ENCODE measurements at places on chromosomes 3 and 15.

DNA sequence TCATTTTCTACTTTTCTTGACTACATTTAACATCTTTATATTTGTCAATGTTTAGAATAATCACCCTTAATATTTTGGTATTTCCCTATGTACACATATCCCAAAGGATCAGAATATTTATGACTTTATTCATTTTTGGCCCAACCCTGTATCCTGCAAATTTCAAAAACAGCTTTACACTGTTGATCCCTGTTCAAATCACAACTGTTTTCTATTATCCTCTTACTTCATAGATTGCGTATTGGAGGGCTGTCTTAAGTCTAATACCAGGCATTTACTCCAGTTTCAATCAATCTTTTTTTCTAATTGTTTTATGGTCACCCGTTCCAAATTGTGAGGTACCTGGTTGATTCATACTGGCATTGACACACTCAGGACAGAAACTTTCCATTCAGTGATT is 107.9 kb downstream of the RPL22L1 start:
- no peak for DNase-seq

- DNase-seq = peak; percentile 76
Measured at GRCh38 chr15:77031376-77032050, 36.6 kb downstream of the PSTPIP1 start.

DNA sequence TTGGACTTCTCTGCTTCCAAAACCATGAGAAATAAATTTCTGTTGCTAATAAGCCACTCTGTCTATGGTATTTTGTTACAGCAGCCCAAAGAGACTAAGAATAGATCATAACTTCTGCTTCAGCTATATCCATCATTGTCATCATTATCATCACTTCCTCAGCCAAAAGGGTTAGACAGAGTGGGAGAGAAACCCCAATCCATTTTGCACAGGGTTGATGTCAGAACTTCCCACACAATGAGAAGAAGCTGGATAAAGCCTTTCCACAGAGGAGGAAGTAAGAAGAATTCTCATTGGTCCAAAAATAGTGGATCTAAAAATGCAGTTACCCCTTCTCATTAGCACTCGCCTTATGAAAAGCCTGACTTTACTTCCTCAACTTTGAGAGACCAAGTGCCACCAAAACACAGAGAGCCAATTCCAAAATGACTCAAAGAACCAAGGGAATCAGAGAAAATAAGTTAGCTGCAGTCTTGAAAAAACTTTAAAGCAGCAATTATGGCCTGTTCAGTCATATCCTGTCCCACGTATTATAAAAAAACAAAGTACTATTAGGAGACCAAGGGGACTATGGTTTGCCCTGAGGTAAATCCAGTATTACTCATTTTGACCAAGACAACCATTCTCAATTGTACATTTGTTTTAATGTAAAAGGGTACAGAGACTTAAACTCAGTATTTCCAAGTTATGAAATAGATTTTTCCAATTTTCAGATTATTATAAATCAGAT is 80.2 kb downstream of the WNT5A start:
- no peak for DNase-seq

- no peak for DNase-seq
Measured at GRCh38 chr3:108030960-108031359, 59.9 kb downstream of the CD47 start.

DNA sequence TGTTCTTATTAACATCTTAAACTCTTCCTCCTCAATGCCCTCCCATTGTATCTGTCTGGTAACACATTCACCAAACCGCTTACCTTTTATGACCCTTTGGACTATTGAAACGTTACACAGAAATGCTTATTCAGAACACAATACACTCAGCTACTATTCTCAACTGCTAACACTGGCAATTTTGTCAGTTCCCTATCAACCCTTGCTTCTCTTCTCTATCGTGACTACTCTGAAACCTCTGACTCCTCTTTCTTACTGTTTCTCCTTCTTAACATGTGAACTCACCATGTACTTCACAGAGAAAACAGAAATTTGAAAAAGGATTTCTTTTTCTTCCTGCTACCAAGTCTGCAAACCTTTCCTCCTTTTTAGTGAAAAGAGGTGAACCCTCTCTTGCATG is 232.9 kb upstream of the GPR149 start:
- no peak for DNase-seq

DNA sequence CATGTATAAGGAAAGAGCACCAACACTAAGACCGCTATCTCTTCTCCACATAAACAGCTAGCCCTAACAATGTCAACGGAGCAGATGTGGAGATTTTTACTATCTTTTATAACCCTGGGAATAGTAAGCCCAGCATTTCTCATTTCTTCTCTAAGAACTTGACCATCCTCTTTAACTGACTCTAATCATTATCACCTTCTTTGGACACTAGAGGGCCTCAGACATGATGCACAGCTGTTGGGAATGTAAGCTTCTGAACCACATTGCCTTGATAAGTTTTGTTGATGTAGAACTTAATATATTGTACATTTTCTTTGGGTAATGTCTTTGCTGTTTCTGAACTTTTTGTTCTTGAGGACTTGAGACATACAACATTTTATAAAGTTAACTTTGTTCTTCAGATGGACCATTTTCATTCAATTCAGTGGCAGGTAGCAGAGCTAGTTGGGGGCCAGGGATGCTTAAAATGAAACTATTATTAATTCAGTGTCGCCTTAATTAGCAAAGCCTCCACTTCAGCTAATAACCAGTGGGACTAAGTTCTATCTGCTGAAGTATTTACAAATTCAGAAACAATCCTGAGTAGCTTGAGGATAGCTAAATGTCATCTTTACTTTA is 9.6 kb upstream of the TAGLN3 start:
- DNase-seq = no peak

- no peak for DNase-seq
Measured at GRCh38 chr3:113286524-113286923, 75.2 kb downstream of the BOC start.

- no peak for DNase-seq
Measured at GRCh38 chr3:140273542-140274195, 338.7 kb downstream of the CLSTN2 start.

DNA sequence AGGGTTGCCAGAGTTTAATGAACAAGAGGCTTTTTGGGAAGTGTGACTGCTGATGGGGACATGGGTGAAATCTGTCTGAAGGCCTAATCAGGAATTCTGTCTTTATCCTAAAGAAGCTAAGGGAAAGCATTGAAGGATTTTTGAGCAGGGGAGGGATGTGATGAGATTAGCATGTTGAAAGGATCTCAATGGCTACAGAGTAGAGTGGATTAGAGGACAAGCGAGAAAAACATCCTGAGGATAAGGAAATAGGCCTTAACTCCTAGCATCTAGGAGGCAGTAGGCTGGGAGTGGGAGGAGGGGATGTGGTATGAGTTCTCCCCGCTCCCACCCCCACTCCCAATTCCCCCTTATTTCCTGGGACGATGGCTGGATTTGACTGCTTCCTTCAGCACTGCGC is 35.1 kb upstream of the SNTN start:
- DNase-seq = no peak

DNA sequence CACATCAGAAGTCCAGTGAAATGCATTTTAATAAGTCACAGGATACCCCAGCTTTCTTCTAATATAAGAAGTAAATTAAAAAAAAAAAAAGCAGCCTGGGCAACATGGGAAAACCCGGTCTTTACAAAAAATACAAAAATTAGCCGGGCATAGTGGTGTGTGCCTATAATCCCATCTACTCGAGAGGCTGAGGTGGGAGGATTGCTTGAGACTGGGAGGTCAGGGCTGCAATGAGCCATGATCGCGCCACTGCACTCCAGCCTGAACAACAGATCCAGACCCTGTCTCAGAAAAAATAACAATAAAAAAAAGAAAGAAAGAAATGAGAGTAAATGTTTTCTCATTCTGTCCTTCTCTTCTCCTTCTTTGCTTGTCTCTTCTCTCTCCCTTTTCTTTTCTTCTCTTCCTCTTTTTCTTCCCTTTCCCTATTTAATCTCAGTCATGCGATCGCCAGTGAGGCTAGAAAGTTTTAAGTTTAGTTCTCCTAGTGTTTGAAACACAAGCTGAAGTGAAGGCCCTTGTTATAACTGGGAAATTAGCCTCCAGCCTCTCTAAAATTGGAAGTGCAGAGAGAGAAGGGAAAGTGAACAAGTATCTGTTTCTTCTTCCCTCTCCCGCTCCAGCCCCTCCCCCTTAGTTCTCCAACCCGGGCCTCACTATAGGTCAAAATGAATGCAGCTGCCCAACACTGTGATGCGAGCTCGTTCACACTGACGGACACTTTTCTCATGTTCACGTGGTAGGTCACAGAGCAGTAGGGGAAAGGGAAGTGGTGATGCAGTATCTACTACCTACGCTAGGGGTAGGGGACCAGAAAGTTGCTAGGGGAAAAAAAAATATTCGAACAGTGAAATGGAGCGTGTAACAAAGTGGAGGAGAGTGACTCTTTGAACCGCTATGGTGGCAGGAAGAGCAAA is 23.5 kb upstream of the TSC22D2 start:
- DNase-seq = peak; percentile 66

DNA sequence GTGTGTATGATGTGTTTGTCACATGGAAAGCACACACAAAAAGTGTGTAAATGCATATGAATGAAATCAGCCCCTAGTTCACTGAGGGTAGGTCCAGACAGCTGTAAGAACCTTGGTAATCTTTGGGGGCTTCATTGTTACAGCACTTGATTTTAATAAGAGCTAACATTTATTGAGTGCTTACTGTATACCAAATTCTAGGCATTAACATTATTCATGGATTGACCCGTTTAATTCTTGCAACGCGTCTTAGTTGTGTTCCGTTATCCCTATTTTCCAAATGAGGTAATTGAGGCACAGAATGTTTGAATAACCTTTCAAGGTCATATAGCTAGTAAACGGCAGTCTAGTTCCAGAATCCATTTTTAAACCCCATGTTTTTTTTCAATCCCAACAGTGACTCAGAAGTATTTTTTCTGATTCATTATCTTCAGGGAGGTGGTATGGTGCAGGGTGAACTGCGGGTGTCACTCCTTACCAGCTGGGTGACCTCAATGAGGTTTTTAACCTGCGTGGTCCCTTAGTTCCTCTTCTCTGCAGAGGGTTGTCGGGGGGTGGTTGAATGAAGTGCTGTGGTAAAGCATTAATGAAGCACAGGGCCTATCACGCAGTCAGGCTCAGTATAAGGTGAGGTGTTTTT is 14.2 kb downstream of the RAB8B start:
- DNase-seq = peak; percentile 73

DNA sequence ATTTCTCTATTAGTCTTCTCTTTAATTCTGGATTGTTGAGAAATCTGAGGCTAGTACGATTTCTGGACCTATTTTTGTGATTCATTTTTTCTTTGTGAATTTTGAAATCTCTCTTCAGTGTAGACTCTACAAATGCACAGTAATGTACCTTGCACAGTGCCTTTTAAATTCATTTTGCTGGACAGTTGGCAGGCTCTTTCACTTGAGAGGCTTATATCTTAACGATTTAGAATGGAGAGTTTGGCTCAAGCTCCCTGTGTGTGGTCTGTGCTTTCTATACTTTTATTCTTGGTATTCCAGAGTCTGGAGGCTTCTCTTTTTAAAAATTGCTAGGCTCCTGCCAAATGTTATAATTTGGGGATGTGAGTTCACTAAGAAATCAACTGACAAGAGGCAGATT is 8.8 kb downstream of the CRYBG3 start:
- DNase-seq = no peak

DNA sequence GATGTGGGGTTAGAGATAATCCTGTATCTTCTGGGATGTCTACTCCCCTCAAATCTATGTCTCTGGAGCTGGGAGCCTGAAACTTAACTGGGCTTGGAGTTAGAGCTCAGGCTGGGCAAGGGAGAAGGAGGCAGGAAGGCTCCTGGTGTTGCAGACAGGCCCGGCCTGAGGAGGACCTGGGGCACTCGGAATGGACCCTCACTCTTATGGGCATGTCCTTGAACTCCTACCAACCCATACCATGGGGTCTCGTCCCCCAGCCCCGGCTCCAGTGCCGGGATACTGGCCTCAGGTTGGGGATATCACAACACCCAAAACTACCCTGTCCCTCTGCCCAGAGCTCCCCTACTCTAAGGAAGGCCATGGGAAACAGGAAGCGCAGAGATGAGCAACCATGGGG is 45.2 kb downstream of the SCN5A start:
- no peak for DNase-seq

DNA sequence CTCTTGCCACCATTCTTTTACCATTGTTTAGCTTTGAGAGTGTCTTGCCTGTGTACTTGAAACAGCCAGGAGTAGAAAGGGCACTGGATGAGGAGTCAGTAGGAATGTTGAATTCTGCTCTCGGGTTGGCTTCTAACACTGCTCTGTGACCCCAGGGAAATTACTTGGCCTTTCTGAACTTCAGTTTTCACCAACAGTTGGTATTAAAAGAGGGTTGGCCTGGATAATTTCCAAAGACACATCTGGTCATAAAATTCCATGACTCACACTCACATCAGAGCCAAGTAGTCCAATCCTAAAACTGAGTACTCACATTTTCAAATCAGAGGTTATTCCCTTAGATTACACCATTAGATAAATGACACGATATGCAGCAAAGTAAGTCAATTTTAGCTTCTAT is 141.6 kb downstream of the ECT2 start:
- no peak for DNase-seq

DNA sequence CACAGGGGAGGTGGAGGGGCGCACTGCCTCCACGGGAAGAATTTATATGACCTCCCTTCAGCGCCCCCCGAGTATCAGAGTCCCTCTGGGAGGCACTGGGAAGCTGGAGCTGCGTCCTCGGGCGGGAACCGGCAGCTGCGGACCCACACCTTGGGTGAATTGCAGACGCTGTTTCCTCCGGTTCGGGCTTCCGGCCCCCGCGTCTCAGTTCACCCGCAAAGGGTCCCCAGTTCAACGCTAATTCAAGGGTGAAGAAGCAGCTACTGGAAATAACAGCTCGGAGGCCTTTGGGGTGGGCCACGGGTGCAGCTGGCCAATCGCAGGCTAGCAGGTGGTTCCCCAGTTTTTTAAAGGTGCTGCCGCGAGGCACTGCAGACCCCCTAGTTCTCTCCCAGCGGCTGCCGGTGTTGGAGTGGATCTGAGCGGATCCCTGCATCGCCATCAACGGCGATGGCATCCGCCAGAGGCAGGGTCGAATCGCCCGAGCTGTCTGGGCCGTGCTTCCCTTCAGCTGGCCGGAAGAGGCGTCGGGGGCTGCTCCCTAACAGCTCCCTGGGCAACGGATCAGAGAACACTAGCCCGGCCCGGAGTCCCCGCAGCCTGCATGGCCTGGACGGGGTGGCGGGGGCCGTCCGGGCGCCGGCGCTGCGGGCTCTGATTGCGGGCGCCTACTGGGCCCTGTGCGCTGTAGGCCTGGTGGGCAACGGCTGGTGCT is 19.4 kb upstream of the ADAMTS7 start:
- no peak for DNase-seq

GRCh38 chr3:175093748-175094147 is 234.6 kb downstream of the NAALADL2 start:
- DNase-seq = no peak

All from activated CD8-positive, alpha-beta T cell treated with anti-CD3 and anti-CD28 coated beads, Interleukin-2, amount 10 ng/mL, durations not matched to agents 7 days and 5 days (primary cell).